ENCODE measurements at places on chromosomes 5 and 9. TPM values are rescaled to one million over a fixed set of nuclear protein-coding genes. Genes with fewer than 3 reads are reported as not detected.
A peak's percentile ranks its signal among the peaks of the same experiment; 100 is the strongest.

- no peaks in the 10 kb centered on the region for H3K36me3 ChIP-seq
- peaks cover 19% of the 10 kb centered on the region for H3K4me1 ChIP-seq
- no peak overlapping the region for H3K27ac ChIP-seq
- H3K4me3 ChIP-seq: peak overlapping the region; percentile 80
Observed at GRCh38 chr9:69325409-69326212, 596 bp downstream of the ENTREP1 start.

DNA sequence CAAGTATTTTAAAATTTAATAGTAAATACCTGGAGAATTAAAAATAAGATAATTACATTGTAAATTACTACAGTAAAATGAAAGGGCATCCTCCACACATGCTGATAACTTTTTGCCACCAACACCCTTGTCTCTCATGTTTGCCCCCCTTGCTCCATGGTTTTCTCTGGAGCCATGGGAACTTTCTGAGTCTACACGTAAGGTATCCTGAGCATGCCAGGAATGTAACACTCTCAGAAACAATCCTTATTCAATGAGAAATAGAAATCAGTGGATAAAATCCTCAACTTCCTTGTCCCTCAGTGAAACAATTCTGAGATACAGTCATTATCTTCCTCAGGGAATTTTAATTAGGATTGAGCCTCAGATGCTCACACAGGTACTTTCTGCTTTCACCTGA, 108.9 kb downstream of the IZUMO3 start:
- no peak overlapping the region for H3K4me3 ChIP-seq
- peaks cover 3% of the 10 kb centered on the region for H3K4me1 ChIP-seq
- DNase-seq: no peak
- H3K27ac ChIP-seq: peak overlapping the region; percentile 64
- H3K27me3 ChIP-seq: no peaks in the 10 kb centered on the region

DNA sequence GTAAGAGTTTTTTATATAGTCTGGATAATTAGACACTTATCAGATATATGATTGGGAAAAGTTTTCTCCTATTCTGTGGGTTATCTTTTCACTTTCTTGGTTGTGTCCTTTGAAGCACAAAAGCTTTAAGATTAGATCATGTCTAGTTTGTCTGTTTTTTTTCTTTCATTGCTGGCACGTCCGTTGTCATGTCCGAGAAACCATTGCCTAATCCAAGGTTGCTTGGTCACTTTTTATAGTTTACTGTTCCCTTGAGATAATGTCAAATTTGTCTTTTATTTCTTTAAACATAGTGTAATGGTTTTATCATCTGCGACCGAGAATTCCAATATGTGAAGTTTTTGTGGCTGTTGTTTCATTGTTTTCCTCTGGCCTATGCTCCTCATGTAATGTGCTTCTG, 28.8 kb downstream of the GARNL3 start:
- DNase-seq: no peak
- H3K27ac ChIP-seq: peak overlapping the region; percentile 86
- H3K4me1 ChIP-seq: peaks cover 21% of the 10 kb centered on the region
- no peak overlapping the region for H3K4me3 ChIP-seq

DNA sequence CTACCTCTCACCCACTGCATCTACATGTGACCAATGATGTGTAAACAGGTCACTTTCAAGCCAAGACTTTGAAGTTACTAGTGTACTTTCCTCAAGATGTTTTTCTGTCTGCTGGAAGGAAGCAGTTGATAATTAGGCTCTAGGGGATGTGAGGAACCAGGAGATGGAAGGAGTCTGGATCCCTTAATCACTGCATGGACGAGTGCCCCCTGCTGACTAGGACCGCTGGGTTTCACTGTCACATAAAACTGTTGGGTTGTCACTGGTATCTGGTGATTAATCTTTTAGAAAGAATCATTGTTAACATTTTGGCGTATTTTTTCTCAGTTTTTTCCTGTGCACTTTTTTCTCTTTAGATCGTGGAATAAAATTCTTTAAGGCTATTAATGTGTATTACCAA, 79.5 kb downstream of the SREK1 start:
- no peaks in the 10 kb centered on the region for H3K36me3 ChIP-seq
- no peak for DNase-seq
- H3K4me1 ChIP-seq: no peaks in the 10 kb centered on the region
- peaks cover 14% of the 10 kb centered on the region for H3K27me3 ChIP-seq

- H3K27me3 ChIP-seq: peaks cover 17% of the 10 kb centered on the region
- peaks cover 5% of the 10 kb centered on the region for H3K36me3 ChIP-seq
- no peak for DNase-seq
- no peak overlapping the region for H3K4me3 ChIP-seq
- no peaks in the 10 kb centered on the region for H3K4me1 ChIP-seq
Observed at GRCh38 chr5:180776376-180776775, 26.2 kb downstream of the MGAT1 start.

DNA sequence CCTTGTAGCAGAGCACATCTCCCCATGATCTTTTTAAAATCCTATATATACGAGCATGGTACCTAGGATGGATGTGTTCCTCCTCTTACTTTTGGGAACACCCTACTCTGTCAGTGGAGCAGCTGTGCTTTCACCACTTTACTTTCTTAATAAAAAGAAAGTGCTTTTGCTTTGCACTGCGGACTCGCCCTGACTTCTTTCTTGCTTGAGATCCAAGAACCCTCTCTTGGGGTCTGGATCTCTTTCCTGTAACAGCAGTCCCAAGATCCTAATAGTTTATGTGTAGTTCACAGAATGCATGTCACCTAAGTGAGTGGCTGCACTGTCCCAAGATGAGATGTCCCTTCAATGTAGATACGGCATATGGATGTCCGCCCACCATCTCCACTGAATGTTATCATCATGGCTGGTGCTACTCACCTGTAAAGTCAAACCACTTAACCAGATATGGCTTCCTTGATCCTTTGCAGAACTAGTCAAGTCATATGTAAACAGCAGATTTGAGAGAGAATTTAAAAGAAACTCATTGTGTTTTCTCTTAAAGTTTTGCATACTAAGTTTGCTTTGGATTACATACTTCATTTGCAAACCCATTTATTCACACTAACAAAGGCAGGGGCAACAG, 1.9 kb downstream of the FGF1 start:
- no peaks in the 10 kb centered on the region for H3K27me3 ChIP-seq
- no peaks in the 10 kb centered on the region for H3K36me3 ChIP-seq
- H3K4me3 ChIP-seq: no peak overlapping the region
- peaks cover 10% of the 10 kb centered on the region for H3K4me1 ChIP-seq

DNA sequence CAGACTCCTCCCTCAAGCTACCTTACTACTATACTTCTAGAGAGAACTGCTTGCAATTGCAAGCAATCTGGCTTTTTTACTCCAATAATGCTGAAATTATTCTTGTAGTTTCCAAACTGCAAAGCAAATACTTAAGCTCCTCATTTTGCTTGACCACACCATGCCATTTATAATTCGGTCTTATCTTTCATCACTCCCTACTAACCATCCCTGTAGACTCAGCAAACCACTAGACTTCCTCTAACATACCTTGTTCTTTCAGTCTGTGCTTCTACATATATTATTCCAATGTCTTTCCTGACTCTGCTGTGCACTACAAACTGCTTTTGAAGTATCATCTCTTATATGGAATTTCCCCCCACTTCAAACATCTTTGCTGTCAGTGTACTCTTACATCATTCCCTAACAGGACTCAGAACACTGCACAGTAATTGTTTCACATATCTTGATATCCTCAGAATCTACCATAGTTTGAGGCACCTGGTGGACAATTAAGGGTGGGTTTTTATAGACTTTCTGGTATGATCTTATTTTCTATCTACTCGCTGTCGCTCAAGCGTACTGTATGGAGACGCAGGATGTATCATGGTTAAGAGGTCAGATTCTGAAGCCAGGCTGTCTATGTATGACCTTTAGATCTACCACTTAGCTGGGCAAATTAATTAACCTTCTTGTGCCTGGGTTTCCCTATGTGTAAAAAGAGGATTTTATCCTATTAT, 2.8 kb downstream of the IL6ST start:
- peak overlapping the region; percentile 78 for H3K27ac ChIP-seq
- peaks cover 51% of the 10 kb centered on the region for H3K4me1 ChIP-seq
- H3K36me3 ChIP-seq: peaks cover 7% of the 10 kb centered on the region
- H3K4me3 ChIP-seq: peak overlapping the region; percentile 90

- H3K4me1 ChIP-seq: no peaks in the 10 kb centered on the region
- H3K36me3 ChIP-seq: no peaks in the 10 kb centered on the region
- H3K4me3 ChIP-seq: no peak overlapping the region
- no peak for DNase-seq
Observed at GRCh38 chr5:98755406-98755805, 18.1 kb upstream of the RGMB start.

- DNase-seq: no peak
- no peak overlapping the region for H3K27ac ChIP-seq
- peaks cover 22% of the 10 kb centered on the region for H3K36me3 ChIP-seq
- H3K4me3 ChIP-seq: no peak overlapping the region
Observed at GRCh38 chr5:111641533-111642233, 115.3 kb downstream of the NREP start.

GRCh38 chr5:110738503-110738811, 350 bp upstream of the SLC25A46 start:
- peak overlapping the region; percentile 99 for H3K4me3 ChIP-seq
- DNase-seq: no peak
- no peaks in the 10 kb centered on the region for H3K36me3 ChIP-seq
- peaks cover 13% of the 10 kb centered on the region for H3K27me3 ChIP-seq
- peak overlapping the region; percentile 95 for H3K27ac ChIP-seq

The NR2F1-AS1 gene
- 13.4 TPM for total RNA-seq

The FRRS1L gene
- 14.4 TPM for total RNA-seq

Data from mesothelial cell of epicardium (in vitro differentiated cells).